ENCODE measurements at places on chromosomes 4 and X.

DNA sequence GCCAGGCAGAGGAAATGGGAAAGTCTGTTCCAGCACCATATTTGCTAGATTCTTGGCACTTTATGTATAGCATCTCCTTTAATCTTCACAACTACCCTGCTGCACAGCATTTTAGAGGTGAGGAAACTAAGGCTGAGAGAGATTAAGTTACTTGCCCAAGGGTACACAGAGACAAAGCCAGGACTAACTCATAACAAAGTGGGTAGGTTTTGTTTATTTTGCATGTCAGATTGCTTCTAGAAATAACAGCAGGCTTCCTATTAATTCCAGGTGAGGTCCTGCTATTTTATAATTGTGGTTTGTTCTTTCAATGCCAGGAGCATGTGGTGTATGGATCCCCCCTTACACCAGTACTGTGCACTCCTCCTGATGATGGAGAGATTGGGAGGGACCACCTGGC lies 15.0 kb downstream of the TCEANC start:
- DNase-seq, result no peak

- DNase-seq, result no peak
Observed at GRCh38 chr4:2648159-2648814, 107.8 kb downstream of the TNIP2 start.

GRCh38 chr4:26093551-26093950 lies 179.5 kb downstream of the SMIM20 start:
- DNase-seq, result no peak

GRCh38 chrX:49991758-49992157 lies 69.4 kb downstream of the CLCN5 start:
- no peak for DNase-seq

DNA sequence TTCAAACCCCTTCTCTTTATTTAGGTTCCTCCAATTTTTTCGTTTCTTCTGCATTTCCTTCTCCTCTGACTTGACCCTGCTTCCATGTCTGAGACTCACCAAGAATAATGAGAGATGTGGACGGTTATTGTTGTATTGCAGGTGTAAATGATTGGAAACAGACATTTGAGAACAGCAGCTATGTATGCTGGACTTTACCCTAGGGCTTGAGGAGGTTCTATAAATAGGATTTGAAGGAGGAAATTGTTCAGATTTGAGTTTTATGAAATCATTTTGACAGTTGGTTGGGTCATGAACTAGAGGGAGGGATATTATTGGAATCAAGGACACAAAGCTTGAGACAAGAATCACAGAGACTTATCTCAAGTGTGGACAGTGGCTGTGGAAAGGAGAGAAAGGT lies 614.6 kb upstream of the CPEB2 start:
- no peak for DNase-seq

Measured in GM13976 (cell line).